GM12892 (cell line): ENCODE measurements at places on chromosomes 12 and 14.
A peak's percentile ranks its signal among the peaks of the same experiment; 100 is the strongest.

DNA sequence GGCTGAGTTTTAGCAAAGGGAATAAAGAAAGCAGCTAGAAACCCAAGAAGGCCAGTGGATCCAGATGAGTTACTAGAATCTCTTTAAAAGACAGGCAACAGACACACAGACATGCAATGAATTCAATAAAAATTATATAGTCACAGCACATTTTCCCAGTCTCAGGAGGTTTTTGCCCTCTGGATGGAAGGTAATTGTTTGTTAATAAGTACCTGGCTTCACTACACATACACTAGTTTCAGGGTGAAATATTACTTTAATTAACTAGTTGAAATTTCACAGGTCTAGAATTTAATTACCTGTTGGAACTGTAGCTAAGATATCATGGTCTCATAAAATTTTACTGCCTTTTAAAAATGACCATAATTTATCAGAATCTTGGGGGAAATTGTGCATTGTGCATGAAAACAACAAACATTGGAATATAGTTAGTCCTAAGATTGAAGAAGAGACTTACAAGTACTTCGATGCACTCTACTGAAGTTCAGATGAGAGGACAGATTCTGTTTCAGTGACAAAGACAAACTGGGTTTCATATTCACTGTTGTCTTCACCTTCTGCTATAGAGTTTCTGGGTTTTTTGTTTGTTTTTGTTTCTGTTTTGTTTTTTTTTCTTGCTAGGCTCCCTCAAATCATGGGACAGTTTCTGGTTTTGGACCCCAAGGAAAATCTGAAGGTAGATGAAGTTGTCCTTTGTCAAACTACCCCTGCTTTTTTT is 277.0 kb upstream of the GARIN6 start:
- DNase-seq: no peak

DNA sequence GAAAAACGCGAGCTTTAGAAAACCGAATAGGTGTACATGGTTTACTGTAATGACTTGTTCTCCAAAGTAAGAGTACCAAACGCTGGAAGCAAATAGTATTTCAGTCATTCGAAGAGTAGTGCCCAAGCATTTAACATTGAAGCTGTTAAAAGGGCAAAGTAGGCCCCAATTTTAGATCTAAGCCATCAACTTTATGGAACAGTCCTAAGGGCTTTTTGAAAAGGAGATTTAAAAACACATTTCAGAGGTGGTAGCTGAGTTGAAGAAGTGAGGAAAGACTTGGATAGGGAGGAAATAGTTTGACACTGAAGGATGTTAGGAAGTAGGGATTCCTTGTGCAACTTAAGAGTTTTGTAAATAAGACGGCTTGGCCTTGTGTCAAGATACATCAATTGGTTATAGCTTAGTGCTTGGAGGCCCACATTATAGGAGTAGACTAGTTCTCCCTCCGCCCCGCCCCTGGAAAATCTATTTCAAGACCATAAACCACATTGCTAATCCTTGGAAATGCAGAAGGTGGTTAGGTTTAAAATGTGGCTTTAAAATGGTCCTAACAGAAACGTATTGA is 783 bp upstream of the TUBA1B start:
- DNase-seq: no peak

DNA sequence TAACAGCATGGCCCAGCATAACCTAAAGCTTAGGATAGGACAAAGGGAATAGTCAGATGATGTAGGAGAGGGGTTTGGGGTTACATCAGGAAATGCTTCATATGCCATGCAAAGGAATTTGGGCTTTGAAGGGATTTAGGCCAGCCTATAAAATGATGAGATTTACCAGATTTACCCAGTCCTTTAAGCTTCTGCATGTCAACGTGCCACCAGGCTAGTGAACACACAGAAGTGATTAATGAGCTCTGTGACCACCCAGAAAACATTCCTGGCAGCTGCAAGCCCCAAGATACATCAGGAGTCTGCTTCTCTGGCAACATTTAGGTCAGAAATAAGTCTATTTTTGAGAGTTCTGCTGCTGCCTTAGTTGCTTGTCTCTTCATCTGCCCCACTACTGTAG is 118.3 kb downstream of the LRIG3 start:
- no peak for DNase-seq

GRCh38 chr14:38366374-38366773 is 110.5 kb upstream of the CLEC14A start:
- no peak for DNase-seq

GRCh38 chr14:85535991-85536832 is 6.3 kb downstream of the FLRT2 start:
- DNase-seq: no peak

DNA sequence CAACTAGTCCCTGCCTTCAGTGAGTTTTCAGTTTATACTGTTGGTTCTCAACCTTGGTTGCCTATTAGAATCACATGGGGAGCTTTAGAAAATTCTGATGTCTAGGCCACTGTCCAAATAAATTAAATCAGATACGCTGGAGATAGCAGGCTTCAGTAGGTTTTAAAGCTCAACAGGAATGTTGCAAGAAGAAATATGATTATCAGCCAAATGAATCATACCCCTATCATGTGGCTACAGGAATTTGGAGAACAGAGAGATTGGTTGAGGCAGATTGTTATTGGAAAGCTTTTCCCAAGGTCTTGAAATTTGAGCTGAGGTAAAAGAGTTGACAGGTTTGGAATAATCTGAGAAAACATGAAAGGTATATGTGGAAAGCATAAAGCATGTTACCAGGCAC is 125.3 kb downstream of the WIF1 start:
- no peak for DNase-seq

GRCh38 chr14:45198551-45198950 is 54.5 kb downstream of the MIS18BP1 start:
- no peak for DNase-seq

GRCh38 chr14:88866305-88866704 is 41.9 kb downstream of the TTC8 start:
- DNase-seq: no peak

GRCh38 chr14:91413547-91414474 is 3.8 kb downstream of the CCDC88C start:
- DNase-seq: no peak

DNA sequence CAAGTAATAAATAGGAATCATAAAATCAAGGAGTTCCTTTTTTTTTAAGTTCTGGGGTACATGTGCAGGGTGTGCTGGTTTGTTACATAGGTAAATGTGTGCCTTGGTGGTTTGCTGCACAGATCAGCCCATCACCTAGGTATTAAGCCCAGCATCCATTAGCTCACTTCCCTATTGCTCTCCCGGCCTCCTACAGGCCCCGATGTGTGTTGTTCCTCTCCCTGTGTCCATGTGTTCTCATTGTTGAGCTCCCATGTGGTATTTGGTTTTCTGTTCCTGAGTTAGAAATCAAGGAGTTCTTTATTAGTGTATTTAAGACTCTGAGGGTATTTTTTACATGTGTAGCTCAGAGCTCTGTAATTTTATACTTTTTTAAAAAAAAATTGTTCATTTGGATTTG is 86.0 kb downstream of the SCFD1 start:
- DNase-seq: no peak

DNA sequence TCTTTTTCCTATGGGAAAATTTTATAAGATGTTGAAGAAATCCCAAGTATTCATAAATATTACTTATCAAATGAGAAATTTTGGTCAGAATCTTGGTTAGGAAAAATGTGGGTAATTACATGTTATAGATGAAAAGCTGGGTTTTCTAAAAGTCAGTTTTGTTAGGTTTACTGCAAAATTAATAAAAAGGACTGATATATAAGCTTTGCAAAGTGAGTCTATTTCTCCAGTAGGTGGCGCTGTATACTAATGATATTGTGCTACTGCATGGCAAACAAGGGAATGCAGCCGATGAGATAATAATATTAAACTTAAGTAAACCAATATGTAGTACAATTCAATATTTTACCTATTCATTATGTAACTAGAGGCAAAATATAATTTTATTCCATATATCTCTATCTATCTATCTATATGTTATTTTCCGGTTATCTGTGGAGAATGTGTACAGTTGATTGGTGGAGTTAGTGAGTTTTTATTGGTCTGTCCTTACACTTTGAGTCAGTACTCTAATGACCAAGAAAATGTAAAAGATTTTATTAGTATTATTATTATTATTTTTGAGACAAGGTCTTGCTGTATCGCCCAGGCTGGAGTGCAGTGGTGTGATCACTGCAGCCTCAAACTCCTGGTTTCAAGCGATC is 32.9 kb downstream of the MIPOL1 start:
- no peak for DNase-seq

DNA sequence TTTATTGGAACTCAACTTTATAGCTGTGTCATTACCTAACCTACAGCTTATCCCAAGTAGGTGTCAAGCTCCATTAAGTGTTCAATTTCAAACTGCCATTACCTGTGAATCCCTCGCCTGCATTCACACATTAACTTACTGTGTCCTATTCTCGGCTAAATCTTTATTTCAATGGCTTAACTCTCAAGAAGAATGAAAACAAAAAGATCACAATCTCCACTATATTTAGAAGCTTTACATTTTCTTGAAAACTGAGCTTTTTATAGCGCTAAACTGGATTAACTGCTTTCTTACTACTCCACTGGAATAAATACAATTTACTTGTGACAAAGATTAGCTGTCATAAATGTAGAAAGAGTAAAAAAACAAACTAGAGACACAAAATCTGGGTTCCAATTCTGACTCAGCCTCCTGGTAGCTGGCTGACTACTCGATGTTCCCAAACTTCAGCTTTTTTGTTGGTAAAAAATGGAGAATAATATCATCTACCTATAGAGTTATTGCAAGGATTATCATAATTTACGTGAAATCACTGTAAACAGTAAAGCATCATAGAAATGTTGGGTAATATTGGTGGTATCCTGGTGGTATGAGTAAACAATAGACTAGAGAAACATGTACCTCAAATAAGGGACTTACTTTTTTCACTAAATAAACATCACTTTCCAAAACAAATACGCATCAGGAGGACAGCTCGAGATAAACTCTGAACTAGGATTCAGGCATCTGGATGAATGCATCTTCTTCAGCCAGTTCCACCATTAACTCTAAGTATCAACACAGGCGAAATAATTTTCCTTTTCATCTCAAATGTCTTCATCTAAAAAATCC is 1.7 kb downstream of the RALGAPA1 start:
- DNase-seq: no peak

DNA sequence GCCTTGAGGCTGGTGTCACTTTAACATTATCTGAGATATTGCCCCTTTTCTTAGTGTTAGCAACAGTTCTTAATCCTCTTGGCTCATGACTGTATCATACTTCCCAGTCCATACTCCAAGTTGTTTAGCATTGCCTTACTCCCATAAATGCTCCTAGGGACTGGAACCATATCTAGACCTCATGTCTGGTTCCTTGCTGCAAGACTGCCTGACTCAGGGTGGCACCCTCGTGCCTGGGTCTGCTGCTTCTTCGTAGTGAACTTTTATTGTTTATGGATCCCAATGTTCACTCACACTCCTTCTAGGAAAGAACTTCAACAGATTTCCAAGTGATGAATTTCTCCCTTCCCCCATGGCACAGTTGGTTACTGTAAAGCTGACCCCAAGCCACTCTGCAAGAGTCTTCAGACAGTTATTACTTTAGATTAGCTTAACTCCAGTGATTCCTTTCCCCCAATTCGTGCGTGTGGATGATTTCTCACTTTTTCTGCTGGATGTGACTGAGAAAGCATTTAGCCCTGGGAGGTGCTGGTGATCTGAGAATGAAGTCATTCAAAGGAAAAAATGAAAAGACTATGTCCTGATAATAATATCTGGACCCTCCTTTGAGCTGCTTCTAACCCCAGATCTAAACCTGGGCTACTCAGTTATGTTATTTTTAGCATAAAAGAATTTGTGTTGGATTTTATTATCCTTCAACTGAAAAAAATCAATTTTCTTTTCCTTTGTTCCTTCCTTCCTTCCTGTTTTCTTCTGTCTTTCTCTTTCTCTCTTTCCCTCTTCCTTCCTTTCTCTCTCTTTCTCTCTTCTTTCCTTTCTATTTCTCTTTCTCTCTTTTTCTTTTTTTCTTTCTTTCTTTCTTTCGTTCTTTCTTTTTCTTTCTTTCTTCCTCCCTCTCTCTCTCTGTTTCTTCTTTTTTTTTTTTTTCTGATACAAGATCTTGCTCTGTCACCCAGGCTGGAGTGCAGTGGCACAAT is 47.5 kb upstream of the PPP1R12A start:
- no peak for DNase-seq

DNA sequence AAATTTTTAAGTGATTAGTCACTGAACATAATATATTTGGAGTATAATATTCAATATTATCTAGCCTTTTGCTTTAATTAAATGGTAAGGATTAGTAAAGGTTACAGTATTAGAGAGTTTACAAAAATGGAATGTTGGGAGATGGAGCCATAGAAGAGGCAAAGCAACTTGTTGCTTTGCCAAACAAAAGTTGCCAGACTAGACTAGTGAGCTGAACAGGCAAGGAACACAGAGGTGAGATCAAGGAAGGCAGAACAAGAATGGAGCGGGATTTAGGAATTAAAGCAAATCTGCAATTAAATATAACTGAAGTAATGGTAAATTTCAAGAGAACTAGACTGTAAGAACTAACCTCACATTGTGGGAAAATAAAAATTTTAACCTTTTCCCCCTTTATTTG is 5.1 kb downstream of the ARF6 start:
- no peak for DNase-seq

GRCh38 chr12:24709216-24709615 is 239.7 kb downstream of the BCAT1 start:
- DNase-seq: no peak

DNA sequence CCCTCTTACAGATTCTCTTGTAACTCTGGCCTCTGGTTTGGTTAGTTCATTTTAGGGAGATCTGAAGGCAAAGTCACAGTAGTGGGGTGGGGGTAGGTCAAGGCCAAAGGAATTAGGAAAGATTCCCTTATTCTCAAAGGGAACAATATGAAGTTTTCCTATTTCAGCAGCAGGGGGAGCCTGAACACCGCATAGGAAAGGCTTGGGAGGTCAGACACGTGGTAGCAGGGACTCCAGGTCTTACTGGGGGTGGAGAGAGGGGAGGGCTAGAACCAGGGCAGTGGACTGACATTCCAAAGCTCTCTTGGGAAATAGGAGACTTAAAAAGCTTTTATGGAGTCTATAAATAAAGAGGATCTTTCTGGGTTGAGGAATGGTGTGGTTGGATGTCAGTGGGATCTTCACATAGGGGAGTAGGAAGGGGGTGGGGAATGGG is 1.3 kb downstream of the ZC3H10 start:
- peak; percentile 54 for DNase-seq

- DNase-seq: no peak
These were observed 175.8 kb downstream of the TTC8 start for GRCh38 chr14:89000007-89000942.
